ENCODE measurements at places on chromosomes 5 and 9.

- peak; percentile 39 for DNase-seq
Measured at GRCh38 chr5:34914671-34915138, 599 bp downstream of the RAD1 start.

- DNase-seq = peak; percentile 92
Measured at GRCh38 chr9:20981486-20981885, 50.0 kb downstream of the HACD4 start.

- DNase-seq = no peak
Measured at GRCh38 chr5:78827725-78828124, 157.4 kb downstream of the ARSB start.

- DNase-seq = no peak
Measured at GRCh38 chr5:96637196-96637595, 25.0 kb upstream of the CAST start.

GRCh38 chr5:158198636-158199035, 339.7 kb upstream of the CLINT1 start:
- no peak for DNase-seq

GRCh38 chr5:137731176-137731575, 4.7 kb downstream of the KLHL3 start:
- DNase-seq = no peak

DNA sequence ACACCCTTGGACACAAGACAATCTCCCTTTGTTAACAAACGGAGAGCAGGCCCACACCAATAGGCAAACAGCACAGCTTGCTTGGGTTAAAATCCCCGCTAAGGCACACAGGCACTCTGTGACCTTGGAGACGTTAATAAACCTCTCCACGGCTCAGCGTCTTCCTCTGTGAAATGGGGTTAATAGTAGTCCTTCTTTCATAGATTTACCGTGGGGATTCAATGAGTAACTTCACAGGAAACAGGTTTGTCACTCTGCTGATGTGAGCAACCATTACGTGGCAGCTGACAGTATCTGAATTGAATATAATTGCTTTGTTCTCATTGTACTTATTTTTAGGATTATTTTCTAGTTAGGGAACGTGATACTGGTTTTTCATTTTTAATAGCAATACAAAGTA, 65.2 kb upstream of the ADRA1B start:
- no peak for DNase-seq

DNA sequence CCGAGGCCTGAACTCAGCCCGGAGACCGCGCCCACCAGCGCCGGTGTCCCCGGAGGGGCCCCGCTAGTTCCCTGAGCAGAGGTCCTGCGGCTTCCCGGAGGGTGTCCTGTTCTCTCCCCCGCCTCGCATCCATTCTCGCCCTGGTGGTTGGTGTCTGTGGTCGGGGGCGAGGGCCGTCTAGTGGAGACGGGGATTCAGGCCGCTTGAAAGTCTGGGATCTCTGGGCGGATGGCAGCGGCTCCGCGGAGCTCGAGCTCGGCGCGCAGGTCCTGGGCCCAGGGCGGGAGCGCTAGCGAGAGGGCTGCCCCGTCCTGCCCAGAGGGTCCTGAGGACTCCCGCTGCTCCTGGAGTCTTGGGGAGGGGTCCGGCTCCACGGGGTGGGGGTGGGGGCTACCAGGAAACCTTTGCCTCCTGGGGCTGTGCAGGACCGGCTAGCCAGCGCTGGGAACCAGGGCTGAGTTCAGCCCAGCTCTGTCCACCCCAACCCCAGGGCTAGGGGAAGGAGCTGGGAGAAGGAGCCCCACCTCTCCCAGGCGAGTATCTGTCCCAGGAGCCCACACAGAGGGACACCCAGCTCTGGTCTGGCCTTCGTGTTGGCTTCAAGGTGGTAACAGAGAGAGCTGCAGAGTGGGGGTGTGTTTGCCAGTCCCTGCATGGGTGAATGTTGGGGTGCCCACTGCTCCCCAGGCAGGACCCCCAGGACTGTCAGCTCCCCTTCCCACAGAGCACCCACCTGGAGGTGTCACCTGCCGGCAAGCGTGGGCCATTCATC, 4.0 kb downstream of the TOR4A start:
- DNase-seq = no peak

DNA sequence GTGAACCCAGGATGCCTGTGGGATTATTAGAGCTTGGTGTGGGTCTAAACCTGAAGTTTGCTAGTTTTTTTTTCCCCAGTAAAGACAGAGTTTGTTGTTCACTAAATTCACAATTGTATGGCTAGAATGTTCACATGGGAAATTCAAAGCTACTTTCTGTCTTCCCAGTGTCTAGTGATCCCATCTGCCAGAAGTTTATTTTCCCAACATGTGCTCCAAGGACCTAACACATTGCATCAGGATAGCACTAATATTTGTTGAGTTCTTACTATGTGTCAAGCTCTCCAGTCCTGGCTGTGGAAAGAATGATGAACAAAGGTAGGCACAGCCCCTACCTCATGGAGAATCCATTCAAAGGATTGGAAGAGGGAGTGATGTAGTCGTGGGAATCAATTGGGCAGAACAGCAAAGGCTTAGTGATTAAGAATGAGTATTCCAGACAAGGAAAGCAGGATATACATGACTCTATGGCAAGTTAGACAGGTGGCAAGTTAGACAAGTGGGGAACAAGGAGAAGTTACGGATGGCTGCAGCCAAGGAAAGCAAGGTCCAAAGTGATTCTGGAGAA, 521.5 kb upstream of the WWC1 start:
- DNase-seq = no peak
